ENCODE measurements at places on chromosomes 16 and 17.

GRCh38 chr16:16166085-16166484, 57.2 kb downstream of the ABCC6 start:
- no peak for DNase-seq

DNA sequence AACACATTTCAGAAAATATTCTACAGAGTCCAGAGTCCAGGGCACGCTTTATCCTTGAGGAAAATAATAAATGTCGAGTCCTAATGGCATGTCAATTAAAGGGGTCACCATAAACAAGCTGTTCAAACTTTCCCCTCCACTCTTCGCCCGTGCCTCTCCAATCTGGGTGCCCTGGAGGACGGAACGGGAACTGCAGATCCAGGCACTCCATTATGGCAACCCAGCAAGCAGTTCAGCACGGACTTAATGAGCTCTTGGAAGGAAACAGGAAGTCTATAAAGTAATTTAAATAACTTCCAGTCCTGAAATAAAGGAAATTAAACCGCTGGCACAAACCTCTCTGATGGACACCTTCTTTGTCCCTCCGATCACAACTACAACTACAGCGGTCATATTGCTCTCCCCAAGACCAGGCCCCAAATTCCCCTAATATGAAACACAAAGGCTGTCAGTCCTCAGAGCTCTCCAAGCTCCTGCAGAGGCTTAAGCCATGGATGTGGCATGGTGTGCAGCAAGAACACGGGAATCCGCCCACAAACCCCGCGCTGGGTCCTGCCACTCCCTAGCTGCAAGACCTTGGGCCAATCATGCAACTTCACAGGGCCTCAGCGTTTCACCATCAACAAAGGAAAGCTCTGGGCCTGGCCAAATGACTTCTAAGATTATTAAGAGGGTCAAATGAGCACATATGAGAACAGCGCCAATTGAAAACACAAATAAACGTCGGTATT, 52.6 kb downstream of the ZFHX3 start:
- no peak for DNase-seq

DNA sequence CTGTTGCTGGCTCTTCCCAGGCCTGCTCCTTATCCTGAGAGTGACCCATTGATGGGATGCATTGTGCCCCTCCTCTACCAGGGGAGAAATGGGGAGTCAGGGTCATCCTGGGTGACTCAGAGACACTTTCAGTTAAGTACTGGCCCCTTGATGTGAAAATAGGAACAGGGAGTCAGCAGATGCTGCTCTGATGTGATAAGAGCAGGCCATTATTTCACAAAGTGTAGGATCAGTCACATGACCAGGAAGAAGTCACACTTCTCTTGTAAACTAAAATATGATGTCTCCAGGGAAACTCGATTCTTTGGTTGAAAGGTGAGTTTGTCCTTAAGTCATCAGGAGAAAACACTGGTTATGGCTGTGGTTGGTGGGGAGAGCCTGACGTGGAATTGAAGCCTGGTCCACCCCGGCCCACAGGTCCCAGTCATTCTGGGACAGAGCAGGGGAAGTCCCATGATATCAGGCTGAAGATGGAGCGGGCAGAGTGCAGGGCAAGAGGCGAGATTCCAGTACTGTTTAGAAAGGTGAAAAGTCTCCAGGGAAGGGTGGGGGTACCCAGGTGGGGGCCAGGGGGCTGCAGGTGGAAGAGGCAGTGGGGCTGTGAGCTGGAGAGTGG, 88.6 kb upstream of the NLRP1 start:
- DNase-seq: no peak

GRCh38 chr17:76501827-76502307, 644 bp upstream of the RHBDF2 start:
- no peak for DNase-seq

DNA sequence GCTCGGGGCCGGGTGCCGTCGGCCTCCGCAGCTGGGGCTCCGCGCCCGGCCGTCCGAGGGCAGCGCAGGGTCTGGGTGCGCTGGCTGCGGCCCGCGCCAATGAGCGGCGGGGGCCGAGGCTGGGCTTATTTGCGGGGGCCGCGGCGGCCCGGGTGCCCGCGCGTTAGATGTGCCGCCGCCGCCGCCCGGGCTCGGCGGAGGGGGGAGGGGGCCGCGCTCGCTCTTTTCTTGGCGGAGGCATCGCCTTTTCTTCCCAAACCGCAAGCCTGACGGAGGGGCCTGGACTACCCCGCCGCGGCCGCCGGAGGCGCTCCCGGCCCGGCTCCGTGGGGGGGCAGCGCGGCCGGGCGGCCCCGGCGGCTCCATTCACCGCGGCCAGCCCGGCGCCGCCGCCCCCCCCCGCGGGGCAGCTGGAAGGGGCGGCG, at the start of gene NOTUM:
TSS of gene NOTUM (minus strand) at position 101 of the 425 bp plus-strand sequence. CDS start 278 bp downstream, outside the sequence.
- no peak for DNase-seq

DNA sequence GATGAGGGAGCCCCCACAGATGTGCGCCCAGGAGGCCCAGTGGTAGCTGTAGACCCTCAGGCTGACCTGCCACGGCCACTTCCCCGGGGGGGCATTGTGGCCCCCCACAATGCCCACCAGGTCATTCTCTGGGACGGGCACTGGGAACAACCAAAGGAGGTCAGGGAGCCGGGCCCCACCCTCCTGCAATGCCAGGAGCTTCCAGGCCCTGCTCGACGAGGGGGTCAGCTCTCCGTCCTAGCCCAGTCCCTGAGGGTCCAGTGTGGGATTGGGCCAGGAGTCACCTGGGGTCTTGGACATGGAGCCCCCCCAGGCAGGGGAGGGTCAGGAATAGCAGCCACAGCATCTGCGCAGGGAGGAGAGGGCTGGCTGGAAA, 7.0 kb downstream of the TPSD1 start:
- no peak for DNase-seq

GRCh38 chr17:14693382-14693781, 392.5 kb downstream of the HS3ST3B1 start:
- no peak for DNase-seq

DNA sequence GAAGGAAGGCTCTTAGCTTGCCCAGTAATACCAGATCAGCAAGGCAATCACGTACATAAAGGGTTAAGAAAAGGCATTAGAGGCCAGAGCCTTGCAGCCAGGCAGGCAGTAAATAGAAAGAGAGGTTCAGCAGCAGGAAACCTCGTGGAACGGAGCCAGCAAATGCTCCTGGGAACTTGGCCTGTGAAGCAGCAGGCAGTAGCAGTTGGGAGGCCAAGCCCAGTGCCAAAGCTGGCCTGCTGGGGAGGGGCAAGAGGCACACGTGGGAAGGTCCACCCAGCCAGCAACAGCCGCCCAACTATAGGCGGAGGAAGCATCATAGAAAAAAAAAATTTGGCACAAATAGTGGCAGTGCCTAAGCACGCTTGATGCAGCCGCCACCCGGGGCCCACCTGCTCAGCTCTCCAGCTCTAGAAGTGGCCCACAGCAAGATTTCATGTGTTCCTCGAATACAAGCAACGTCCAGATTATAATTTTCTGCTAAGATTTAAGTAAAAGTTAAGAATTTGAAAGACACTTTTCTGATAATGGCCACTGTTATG, 2339.5 kb downstream of the TP53TG3F start:
- no peak for DNase-seq

DNA sequence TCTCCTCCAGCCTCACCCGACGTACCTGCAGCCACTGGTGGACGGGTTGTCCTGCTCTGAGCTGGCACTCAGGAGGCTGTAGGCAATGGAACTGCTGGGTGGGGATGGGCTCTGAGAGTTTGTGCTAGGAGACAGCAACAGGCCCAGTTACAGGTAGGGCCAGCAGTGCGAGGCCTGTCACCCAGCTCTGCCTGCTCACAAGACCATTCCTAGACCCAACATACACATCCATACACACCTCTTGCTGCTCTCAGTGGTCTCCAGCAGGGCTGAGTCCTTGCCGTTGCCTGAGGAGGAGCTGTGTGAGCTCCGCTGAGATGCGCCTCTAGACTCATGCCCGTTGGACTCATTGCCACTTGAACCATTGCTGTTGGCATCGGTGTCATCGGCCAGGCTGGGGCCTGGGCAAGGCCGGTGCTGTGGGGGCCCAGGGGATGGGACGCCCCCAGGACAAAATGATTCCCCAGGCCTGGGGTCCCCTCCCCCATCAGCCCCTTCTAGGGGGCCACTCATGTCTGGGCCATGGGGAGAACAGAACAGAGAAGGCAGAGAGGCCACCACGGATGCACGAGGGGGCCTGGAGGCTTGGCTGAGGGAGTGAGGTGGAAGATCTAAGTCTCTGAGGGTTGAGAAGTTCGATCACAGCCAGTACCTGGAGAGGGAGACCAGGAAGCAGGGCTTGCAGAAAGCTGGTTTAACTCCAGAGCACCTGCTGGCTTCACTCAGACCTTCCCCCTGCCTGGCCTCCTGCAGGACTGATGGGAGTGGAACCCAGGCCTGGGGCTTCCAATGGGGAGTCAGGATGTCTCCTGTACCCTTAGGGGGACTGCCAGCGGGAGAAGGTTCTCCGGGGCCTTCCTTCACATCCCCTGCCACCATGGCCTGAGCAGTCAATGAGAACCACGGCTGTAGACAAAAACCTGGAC, 1.7 kb downstream of the PER1 start:
- DNase-seq: no peak

- no peak for DNase-seq
These were observed 3.5 kb upstream of the MYO15A start for GRCh38 chr17:18105027-18105426.

Data from activated CD8-positive, alpha-beta memory T cell treated with anti-CD3 and anti-CD28 coated beads, Interleukin-2, amount 50 U/mL, for 4 hours (primary cell).